ENCODE measurements at places on chromosomes 6 and 20.

- no peak for DNase-seq
Measured at GRCh38 chr20:52179331-52180179, 12.0 kb downstream of the ZFP64 start.

GRCh38 chr6:134826889-134827737, 122.8 kb downstream of the ALDH8A1 start:
- DNase-seq, result no peak

GRCh38 chr6:170022827-170023619, 267.9 kb downstream of the DLL1 start:
- no peak for DNase-seq

GRCh38 chr20:1824181-1824580, 71.0 kb upstream of the SIRPA start:
- no peak for DNase-seq

DNA sequence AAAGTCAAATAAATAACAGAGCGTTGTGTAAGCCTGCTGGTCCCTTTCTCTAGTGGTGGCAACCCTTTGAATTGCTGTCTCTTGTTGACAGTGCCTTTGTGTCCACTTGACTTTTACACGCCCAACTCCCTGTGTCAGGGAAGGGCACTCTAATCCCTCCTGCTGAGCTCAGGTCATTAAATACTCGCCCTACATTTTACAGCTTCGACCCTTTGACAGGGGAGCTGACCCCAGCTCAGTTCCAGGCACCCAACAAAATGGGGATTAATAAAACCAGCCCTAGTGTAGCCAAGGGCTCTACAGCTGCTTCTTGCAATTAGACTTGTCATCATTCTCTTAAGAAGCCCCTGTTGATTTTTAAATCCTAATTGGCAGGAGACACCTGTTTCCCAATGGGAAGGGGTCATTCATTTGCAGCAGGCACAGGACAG, 308.2 kb downstream of the EYA4 start:
- DNase-seq, result no peak

DNA sequence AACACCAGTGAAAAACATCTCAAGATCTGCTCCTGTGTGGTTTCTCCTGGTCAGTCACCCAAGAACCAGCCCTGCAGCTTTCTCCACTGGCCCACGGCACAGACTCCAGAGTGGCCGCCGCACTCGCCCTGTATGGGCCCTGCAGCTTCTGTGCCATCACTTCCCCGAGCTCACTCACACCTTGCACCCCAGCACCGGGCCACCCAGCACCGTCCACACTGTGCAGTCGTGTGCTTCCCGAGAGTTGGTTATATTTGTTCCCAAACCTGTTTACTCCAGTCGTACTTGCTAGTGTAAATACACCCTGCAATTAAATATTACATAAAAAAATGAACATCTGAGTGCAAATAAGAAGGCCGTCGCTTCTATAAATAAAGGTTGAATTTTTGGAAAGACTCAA, 341.7 kb downstream of the CDH26 start:
- no peak for DNase-seq

DNA sequence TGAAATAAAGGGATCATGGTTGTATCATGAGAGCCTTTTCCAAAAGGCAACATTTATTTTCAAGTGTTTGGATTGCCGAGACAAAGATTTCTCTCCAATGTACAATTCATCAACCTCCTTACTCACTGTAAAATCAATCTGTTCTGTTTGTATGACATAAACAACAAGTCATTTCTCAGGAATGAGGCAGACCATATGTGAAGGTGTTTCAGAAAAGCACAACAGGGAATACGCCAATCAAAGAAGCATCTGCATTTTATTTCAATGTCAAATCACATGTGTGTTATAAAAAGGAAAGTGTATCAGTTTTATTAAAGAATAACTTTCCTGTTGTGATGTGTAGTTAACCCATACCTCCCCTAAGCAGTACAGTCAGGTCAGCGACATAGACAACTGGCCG, 653.7 kb downstream of the TFAP2A start:
- DNase-seq, result no peak

DNA sequence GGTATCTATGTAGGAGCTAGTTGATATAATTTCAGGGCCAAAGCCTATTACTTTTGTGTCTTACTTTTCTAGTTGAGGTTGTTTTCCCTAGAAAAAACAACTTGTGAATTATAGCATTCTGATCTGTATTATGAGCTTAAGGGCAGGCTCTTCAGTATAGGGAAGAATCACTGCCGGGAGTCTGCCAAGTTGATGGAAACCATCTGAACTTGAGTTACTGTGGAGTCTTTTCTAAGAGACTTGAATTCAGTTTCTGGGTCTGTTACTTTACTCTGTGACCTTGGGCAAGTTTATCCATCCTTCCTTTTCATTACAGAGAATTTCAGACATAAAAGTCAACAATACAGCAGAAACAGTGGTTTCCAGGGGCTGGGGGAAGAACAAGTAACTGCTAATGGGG, 2.1 kb upstream of the CASS4 start:
- no peak for DNase-seq

DNA sequence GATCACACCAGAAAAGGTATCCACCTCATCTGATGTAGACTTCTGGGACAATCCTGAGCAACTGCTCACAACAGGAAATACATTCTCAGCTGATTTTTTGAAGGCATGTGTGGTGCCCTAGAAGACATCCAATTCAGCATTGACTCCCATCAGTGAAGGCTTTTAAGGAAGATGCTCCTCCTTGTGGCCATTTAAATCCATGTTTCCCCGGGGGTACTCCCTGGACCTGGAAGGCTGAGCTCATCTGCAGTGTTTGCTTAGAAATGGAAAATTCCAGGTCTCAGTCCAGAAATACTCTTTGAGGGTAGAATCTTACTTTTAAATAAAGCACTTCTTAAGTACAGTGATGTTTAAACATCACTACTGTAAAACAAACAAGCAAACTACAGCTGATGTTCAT, 195.5 kb upstream of the PDE10A start:
- no peak for DNase-seq

DNA sequence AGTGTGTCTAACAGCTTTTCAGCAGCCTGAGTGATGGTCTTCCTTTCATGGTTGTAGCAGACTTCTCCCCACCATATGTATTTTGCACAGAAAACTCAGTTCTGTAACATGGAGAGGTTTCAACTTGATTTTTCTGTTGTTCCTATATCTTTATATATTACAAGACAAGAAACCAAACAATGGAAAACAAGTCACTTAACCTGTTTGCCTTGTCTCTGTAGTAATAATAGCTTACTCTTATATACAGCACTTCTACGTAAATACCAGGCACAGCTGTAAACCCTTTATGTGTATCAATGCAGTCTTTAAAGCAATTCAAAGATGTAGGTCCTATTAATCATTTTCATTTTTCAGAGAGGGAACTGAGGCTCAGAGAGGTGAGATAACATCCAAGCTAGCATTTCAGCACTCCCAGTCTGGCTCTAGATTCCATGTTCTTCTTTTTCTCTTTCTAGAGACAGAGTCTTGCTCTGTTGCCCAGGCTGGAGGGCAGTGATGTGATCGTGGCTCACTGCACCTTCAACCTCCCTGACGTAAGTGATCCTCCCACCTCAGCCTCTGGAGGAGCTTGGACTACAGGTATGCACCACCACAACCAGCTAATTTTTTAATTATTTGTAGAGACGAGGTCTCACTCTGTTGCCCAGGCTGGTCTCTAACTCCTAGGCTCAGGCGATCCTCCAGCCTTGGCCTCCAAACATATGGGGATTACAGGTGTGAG, 90.4 kb downstream of the DTNBP1 start:
- no peak for DNase-seq

DNA sequence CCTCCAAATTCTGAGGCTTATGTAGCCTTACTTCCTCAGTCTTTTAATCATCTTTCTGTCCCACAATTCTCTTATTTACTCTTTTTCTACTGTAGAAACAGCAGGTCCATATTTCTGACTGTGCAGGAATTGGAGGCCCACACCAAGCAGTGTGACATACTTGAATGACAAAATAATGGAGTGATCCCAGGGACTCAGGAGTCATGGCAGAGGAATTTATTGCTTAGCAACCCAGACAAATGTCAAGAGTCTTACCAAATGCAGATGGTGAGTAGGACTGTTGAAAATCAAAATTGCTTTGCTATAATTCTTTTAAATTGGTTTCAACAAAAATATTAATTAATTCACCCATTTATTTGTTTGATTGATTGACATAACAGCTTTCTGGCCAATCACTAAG, 59.9 kb downstream of the HTR1B start:
- DNase-seq, result no peak

- DNase-seq, result no peak
Measured at GRCh38 chr6:5639193-5639592, 367.5 kb downstream of the NRN1 start.

DNA sequence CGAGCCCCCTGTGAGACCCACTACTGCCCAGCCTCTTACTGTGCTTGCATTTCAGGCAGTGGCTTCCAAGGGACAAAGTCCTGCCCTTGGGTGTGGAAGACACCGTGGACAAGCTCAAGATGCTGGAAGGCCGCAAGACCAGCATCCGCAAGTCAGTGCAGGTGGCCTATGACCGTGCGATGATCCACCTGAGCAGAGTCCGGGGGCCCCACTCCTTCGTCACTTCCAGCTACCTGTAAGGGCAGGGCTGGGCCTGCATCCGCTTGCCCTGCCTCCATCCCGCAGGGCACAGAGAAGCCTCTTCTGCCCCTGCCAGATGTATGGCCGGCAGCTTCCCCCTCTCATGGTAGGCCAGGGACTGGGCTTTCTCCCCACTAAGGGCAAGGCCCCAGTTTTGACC, 33.8 kb downstream of the BRPF3 start:
- no peak for DNase-seq

- no peak for DNase-seq
Measured at GRCh38 chr6:16108921-16109658, 19.8 kb upstream of the MYLIP start.

DNA sequence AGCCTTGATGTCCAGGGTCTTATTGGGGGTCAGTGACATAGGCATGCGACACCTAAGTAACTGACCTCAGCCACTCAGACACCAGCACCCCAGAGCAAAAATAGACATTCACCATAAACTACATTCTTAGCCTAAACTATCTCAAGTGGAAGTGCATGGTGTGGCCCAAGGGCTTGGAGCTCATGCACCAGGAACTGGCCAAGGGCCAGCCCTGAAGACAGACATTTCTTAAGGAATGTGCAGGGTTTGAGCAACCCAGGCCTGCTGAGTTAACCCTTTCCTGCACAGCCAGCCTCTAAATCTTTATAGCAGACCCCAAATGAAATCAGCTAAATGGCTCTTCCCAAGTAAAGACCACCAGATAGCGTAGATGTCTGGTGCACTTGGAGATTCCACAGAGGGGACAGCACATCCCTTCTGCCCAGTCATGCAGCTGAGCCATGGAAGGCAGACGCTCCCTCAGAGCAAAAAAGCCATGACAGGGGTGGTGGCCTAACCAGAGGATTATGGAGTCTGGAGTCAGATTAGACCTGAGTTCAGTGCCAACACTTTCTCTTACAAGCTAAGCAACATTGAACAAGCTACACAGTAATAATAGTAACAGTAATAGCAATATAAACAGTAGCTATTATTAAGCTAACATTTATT, 222.6 kb downstream of the ZMYND8 start:
- DNase-seq, result no peak

- no peak for DNase-seq
Measured at GRCh38 chr6:5995658-5995948, 11.1 kb downstream of the NRN1 start.

DNA sequence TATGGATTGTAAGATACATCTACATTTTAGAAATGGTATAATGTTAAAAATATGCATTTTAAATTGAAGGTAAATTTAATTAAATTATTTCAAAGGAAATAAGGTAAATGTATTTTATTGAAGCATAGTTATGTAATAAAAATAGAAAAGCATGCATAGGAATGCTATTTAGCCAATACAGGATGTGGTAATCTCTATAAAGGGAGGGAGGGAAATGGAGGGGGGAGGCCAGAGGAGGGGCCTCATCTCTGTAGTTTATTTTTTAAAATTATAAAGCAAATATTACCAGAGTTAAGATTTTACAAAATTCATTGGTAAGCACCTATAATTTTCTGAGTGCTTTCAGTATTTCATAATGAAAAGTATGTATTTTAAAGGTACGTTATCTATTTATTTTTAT, 27.2 kb downstream of the SLC16A10 start:
- no peak for DNase-seq

GRCh38 chr6:151140767-151141166, 99.0 kb upstream of the AKAP12 start:
- DNase-seq, result no peak

- no peak for DNase-seq
Measured at GRCh38 chr6:143267760-143268159, 182.7 kb downstream of the ADAT2 start.

GRCh38 chr6:11770546-11771466, 7.8 kb downstream of the ADTRP start:
- no peak for DNase-seq

DNA sequence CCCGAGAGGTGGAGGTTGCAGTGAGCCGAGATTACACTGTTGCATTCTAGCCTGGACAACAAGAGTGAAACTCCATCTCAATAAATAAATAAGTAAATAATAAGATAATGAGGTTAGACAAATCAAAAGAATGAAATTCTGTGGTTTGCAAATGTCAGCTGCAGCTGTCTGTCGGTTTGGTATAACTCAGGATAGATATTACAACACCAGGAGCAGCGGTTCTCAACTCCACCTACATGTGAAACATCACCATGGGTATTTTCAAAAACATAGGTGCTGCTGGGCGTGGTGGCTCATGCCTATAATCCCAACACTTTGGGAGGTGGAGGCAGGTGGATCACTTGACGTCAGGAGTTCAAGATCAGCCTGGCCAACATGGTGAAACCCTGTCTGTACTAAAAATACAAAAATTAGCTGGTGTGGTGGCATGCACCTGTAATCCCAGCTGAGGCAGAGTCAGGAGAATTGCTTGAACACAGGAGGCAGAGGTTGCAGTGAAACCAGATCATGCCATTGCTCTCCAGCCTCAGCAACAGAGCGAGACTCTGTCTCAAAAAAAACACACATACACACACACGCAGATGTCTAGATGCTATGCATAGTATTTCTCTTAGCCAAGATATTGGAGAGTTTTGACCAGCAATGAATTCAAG, 126.1 kb upstream of the LAMP5 start:
- no peak for DNase-seq

DNA sequence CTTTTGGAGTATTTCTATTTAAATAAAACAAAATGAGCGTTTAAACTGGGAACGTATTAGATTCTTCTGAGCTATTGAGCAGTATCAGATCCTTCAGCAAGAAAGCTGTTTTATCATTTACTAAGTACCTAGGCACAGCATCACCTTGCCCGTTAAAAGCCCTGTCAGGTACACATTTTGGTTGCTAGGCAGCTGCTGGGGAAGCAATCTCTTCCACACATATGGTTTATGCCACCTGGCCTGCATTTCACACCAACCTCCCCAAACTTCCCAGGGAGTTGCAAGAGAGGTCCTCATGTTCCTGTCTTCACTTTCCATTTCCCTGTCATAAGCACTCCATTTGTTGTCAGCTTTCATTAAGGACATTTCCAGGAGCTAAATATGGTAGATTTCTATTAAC, 400.1 kb downstream of the PLCB1 start:
- DNase-seq, result no peak

DNA sequence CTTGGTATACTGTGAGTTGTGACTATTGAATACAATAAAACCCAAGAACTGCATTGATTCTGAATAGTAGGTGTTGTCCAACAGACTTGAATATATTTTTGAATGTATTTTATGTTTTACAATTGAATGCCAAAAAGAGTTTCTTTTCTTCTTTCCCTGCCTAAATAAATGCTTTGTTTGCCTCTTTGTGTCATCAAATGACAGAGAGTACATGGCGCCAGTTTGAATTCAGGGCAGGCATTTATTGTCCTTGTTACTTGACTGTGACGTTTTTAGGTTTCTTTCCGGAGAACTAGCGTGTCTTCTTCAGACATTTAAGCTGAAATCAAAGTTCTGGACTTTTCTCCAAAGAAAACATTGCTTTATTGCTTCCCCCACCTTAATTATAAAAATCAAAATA, 16.6 kb downstream of the KIF3B start:
- DNase-seq, result no peak

Measured in stimulated activated CD4-positive, alpha-beta T cell treated with anti-CD3 and anti-CD28 coated beads, Interleukin-1b, Interleukin-23, amount 100 ng/mL, for 4 hours (primary cell).